Stimulated activated CD8-positive, alpha-beta memory T cell treated with anti-CD3 and anti-CD28 coated beads, Interleukin-4, amount 100 ng/mL, for 4 hours (primary cell): ENCODE measurements at places on chromosomes 5 and 9.
A peak's percentile ranks its signal among the peaks of the same experiment; 100 is the strongest.

DNA sequence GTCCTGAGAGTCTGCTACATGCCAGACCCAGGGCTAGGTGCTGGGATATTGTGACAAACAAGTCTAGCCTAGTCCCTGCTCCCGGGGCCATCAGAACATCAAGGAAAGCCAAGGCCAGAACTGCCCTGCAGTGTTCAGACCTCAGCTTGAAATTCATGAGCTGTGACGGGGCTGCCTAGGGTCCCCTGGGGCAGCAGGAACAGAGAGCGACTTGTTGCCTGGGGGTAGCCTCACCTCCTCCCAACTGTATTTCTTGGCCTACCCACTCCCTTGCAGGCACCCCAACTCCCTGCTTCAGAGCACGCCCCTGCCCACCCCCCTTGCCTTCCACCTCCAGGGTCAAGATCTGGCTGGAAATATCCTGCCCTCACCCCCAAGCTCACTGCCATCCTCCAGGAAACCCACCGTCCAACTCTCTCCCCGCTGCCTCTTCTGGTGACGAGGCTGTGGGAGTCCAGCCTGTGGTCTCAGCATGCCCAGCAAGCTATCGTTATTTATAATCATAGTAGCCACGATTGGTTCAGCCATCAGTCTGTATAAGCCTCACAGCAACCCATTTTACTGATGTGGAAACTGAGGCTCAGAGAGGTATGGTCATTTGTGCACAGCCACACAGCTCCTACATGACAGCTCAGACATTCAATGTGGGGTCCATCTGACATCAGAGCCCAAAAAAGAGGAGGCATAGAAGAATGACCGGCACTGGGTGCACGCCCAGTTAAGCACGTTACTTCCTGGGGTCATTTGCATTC, 10.7 kb downstream of the DNM1 start:
- DNase-seq = no peak

DNA sequence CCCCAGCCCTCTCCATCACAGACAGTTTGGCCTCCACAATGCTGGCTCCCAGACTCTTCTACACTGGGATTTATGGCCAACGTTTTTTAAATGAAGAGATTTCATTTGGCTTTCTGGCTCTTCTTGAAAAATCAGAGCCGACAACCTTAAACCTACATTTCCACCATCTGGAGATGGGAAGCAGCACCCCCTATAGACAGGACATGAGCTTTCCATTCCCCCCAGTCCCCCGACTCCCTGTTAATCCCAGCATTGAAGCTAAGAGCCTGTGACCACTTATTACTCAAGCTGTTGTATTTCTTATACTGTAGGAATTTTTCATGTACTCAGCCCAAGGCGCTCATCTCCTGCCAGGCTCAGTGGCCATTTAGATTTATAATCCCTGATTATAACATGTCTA, 34.0 kb upstream of the AFAP1L1 start:
- DNase-seq = no peak

- no peak for DNase-seq
Measured at GRCh38 chr5:160514191-160514590, 92.5 kb downstream of the PTTG1 start.

DNA sequence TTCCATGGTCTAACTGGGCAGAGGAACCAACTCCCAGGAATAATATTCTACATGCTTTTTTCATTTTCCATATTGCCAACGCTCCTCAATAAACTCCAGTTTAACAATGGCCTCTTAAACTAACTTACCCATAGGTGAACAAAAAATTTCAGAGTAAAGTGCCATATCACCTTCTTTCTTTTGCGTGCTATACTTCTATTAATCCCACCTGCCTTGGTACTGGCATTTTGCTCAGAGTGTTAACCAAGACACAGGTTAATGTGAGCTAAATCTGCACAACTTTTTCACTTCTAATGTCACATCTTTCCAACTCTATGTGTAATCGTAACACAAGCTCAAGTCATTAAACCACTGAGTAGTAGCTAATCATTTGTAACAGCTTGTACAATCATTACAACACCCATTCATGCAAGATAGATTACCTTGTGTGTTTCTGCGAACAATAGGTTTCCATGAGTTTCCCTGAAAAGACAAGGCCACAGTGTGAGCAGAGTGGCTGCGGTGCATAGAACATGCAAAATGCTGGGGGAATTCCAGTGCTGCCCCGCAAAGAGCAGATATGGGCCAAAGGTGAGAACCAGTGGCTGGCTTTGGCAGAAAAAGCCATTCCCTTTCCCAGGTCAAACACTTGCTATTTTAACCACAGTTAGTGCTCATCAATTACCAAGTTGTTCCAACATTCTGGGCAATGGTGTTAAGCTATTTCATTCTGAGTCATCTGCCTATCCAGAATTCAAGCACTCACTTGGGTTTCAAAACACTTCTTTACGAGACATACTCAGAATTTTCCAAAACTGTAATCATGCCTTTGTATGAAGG, 42.8 kb downstream of the TIMD4 start:
- DNase-seq = no peak

DNA sequence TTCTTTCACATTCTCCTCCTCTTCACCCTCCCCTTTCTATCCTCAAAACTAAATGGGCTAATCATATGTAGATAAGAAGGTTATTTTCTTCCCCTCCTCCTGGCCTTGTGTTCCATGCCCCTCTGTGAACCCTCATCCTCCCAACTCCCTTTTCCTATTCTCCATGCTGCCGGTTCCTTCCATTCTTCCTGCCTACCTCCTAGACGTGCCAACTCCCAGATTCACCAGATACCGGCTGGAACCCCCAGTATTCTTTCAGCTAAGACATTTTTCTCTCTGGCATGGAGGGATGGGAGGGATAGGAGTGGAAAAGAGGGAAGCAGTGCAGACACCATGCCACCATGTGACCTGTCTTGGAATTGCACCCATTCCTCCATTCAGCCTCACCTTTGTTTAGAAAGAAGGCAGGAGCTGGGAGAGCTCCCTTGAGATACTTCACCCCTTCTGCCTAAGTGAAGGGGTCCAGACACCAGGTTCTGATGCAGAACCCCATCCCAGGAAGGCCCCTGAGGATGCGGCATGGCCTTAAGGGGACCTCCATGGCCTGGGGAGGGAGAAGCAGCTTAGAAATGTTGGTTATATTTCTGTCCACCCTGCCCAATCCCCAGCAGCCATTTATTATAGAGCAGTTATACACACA, 4.8 kb downstream of the DNAJB5 start:
- no peak for DNase-seq

GRCh38 chr5:174425271-174425963, 299.0 kb upstream of the MSX2 start:
- DNase-seq = no peak

- DNase-seq = no peak
Measured at GRCh38 chr9:114369216-114370130, 18.3 kb downstream of the AKNA start.

DNA sequence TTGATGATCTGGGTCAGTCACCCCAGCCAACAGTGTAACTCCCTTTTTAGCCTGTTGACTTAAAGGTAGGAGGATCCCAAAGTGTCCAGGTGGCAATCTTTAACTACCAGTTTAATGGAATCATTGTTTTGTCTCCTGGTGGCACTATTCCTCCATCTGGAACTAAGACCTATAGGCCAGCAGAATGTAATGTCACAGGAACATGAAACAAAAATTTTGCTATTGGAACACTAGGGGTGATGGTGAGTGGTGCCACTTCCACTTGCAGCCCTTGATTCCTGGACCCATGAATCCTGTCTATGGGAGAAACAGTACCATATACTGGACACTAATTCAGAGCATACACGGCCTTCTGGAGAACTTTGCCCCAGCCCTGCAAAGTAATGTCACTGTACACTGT, 219.5 kb upstream of the RASA1 start:
- no peak for DNase-seq

- no peak for DNase-seq
Measured at GRCh38 chr5:73454379-73455036, 5.9 kb upstream of the FOXD1 start.

DNA sequence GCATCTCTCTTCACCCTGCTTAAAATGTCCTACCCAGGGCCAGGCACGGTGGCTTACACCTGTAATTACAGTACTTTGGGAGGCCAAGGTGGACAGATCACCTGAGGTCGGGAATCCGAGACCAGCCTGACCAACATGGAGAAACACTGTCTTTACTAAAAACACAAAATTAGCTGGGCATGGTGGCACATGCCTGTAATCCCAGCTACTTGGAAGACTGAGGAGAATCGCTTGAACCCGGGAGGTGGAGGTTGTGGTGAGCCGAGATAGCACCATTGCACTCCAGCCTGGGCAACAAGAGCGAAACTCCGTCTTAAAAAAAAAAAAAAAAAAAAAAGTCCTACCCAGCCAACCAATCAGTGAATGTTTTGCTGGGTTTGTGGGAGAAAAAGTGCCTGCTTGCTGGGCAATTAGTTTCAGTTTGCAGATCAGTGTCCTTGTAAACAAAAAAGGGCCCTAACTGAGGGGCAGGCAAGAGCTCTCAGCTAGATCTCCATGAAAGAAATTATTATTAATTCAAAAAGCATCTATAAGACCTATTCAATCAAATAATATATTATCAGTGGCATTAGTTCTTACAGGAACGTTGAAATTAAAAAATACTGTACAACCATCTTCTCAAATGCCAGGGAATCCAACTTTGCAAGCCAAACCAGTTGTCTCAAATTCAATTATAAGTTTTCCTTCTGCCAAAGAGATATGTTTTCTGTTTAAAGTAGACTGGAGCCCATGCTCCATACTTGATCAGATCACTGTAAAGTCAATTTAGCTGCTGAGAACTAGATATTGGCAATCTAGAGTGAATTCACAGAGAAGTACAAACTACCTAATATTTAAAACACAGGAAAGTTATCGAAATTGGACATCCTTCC, 3.9 kb downstream of the MEGF9 start:
- peak; percentile 5 for DNase-seq

- DNase-seq = no peak
Measured at GRCh38 chr5:153086486-153086885, 404.0 kb upstream of the GRIA1 start.

DNA sequence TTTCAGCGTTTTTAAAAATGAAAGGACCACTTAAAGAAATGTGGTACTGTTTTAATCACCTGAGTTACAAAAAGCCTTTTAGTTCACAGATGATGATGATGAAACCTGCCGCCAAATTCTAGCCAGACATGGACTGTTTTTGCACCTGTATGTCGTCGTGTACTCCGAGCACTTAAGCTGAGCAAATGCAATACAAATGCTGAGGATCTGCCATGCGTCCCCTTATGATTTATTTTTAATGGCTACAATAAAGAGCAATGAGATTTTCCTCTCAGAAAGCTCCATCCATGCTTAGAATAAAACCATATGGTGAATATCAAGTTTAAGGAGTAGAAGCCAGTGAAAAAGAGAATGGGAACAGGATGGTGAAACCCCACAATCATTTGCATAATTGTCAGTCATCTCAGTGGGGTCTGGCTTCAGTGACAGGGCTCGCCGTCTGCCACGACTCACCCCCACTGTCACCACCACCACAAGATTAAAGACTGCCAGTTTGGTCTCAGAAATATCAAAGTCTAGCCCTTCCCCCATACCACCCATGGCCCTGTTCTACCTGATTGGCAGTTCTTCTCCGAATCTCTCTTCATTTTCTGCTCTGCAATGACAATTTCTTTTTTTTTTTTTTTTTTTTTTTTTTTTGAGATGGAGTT, 159.9 kb downstream of the GOLPH3 start:
- DNase-seq = no peak

DNA sequence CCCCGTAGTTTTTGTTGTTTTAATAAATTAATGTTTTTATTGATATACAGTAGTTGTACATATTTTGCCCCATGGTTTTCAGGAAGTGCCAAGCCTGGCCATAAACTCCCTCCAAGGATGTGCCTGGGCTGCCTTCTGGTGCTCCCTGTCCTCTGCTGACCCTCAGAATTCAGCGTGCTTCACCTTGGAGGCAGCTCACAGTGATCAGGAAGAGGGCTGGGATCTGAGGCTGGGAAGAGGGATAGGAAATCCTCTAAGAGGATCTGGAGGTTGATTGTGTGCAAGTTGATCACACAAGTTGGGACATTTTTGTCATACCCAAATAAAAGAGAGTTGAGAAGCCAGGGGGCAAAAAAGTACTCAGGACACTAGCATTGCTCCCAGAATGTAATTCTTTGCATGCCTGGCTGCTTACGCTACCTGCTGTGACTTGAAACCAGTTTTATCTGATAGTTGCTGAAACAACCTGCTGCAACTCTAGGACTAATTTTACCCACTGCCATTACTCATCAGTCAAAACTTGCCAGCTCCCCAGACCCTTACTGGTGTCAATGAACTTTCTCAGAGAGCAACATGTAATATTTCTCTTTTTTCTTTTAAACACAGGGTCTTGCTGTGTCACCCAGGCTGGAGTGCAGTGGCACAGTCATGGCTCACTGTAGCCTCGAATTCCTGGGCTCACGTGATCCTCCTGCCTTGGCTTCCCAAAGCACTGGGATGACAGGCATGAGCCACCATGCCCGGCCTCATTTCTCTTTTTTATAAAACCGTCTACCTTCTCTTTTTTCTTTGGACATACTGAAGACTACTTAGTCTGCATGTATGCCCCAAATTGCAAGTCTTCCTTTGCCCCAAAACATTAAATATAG, 29.0 kb downstream of the PDE6A start:
- DNase-seq = no peak

DNA sequence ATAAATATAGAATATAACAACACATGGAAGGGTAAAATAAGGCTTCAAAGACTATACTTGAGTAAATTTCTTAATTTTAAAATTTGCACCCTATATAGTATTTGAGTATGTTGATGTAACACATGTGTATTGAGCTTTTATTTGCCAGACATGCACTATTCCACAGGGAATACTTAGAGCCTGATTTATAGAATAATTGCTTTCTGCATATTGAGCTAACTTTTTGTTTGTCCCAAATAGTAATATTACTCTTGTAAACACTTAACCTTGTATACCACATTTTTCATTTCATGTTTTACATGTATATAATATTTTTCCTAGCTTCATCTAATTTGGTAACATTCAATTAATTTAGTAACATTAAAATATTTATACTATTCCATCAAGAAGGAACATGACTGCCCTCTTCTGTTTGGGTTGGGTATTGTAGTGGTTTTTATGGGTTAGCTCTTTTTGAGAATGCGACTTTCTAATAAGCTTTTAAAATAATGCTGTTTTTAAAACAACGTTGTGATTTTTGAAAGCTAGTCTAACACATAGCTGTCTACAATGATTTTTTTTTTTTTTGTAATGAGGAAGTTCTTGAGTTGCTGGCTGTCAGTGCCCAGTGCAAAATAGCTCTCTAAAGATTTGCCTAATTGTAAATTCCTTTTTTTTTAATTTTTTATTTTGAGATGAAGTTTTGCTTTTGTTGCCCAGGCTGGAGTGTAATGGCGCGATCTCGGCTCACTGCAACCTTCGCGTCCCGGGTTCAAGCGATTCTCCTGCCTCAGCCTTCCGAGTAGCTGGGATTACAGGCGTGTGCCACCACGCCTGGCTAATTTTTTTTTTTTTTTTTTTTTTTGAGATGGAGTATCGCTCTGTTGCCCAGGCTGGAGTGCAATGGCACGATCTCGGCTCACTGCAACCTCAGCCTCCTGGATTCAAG, 4.8 kb downstream of the SUB1 start:
- no peak for DNase-seq

DNA sequence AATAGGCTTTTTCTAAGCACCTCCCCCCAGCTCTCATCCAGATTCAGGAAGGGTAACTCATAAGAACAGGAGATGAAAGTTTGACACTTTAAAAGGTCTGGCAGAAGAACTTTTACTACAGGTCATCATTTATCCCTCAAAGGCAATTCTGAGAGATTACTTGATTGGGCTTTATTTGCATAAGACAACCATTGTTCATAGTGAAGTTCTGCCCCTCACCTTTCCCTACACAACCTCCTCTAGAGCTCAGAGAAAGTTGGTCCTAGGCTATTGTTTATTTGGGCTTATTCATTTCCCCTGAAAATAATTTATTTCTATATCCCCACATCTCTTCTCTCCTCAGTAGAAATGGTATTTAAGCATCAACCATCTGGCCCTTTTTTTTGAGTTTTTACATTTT, 568.4 kb downstream of the ZNF608 start:
- DNase-seq = no peak

GRCh38 chr9:130321539-130321938, 56.0 kb downstream of the HMCN2 start:
- no peak for DNase-seq
